ENCODE measurements at places on chromosomes 3 and 15.

GRCh38 chr3:68699541-68699940 lies 232.8 kb downstream of the TAFA4 start:
- no peak overlapping the region for H3K4me3 ChIP-seq
- no peak overlapping the region for H3K27ac ChIP-seq
- H3K36me3 ChIP-seq: no peaks in the 10 kb centered on the region
- no peaks in the 10 kb centered on the region for H3K27me3 ChIP-seq
- no peaks in the 10 kb centered on the region for H3K4me1 ChIP-seq
- no peak for DNase-seq

GRCh38 chr3:177771780-177772179 lies 574.5 kb upstream of the TBL1XR1 start:
- no peak overlapping the region for H3K4me3 ChIP-seq
- no peaks in the 10 kb centered on the region for H3K36me3 ChIP-seq
- no peaks in the 10 kb centered on the region for H3K27me3 ChIP-seq
- DNase-seq: no peak

GRCh38 chr3:17585394-17586325 lies 156.8 kb downstream of the TBC1D5 start:
- no peaks in the 10 kb centered on the region for H3K27me3 ChIP-seq
- no peak overlapping the region for H3K4me3 ChIP-seq
- DNase-seq: no peak
- no peak overlapping the region for H3K27ac ChIP-seq
- H3K4me1 ChIP-seq: no peaks in the 10 kb centered on the region

DNA sequence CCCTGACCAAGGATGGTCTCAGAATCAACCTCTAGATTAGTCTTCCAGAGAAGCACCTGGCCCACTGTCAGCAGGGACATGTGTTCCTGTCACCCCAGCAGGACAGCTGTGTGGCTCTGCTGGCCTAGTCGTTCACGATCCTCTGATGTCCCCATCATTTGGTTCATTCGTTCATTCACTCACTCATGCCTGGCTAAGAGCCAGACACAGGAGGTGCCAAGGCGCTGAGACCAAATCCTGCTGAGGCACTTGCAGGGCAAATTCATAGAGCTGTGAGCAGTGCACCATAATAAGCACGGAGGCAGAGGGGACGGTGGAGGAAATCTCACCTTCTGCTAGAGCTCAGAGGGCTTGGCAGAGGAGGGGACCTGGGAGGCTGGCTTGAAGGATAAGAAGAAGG lies 49.9 kb upstream of the FGD5 start:
- no peak for DNase-seq
- no peaks in the 10 kb centered on the region for H3K4me1 ChIP-seq
- H3K36me3 ChIP-seq: no peaks in the 10 kb centered on the region

DNA sequence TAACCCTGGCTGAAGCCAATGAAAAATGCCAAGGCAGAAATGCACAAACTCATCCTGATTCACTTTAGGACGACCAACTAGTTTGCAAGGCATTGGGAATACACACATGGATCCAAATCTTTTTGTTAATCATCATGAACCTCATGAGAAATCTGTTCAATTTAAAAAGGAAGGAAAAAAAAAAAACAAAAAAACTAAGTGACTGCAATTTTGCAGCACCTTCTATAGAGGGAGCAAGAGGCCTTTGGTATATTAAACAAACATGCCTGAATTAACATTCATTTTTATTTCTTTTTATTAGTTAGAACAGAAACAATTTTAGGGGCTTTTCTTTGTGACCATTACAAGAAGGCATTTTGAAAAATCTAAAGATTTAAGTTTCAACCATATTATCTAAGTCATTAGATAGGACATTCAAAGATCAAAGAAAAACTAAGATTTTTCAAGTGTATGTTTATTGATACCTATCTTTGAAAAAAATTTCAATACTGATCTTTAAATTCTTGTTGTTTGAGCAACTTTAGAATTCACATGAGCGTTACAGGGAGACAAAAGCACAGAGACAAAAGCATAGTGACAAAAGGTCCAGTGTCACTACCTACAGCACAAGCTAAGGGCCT lies 182.4 kb downstream of the CBLB start:
- peaks cover 1% of the 10 kb centered on the region for H3K36me3 ChIP-seq
- H3K4me3 ChIP-seq: no peak overlapping the region
- H3K27me3 ChIP-seq: no peaks in the 10 kb centered on the region
- no peak overlapping the region for H3K27ac ChIP-seq
- peak; percentile 35 for DNase-seq

DNA sequence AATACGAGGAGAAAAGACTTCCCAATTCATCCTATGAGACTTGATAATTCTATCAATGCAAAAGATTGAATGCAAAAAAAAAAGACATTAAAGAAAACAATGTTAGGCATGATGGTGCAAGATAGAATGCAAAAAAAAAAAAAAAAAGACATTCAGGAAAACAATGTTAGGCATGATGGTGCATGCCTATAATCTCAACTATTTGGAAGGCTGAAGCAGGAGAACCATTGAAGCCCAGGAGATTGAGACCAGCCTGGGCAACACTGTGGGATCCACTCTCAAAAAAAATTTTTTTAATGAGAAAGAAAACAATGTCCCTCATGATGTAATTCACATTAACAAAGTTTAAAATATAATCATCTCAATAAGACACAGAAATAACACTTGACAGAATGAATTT lies 75.9 kb downstream of the MYO9A start:
- H3K4me3 ChIP-seq: no peak overlapping the region
- no peak for DNase-seq
- H3K4me1 ChIP-seq: peaks cover 3% of the 10 kb centered on the region
- H3K36me3 ChIP-seq: peaks cover 42% of the 10 kb centered on the region

DNA sequence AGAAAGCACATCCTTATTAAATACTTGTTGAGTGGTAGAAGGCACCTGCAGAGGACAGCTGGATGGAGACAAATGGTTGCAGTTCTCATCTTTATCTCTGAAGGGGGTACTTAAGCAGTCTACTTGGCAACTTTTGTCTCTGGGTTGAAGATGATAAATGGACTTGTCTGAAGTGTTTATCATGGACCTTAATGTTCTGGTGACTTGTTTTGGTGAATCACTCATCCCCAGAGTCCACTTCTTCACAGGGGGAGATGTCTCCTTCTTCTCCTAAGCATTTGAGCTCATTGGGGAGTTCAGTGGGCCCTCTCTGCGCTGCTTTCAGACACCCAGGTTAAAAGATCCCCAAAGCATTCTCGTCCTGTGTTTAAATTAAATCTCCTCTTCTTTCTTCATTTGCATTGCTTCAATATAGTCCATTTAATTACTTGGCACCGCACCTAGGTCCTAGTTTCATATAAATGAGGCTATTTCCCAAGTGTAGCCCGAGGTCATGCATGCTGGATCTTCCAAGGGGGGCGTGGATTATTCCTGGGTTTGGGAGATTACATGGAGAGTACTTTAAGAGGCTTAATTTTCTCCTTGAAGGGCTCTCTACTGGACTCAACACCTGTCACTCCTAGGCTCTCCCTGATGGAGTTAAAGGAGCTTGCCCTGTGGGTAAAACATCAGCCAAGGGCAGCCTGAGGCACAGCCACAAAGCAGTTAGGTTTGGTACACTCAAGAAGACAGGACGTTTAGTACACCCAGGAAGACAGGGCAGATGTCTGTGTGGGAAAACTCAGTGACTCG lies 239.3 kb upstream of the C2CD4B start:
- no peaks in the 10 kb centered on the region for H3K27me3 ChIP-seq
- H3K27ac ChIP-seq: no peak overlapping the region
- peak; percentile 46 for DNase-seq
- no peak overlapping the region for H3K4me3 ChIP-seq
- H3K36me3 ChIP-seq: no peaks in the 10 kb centered on the region
- peaks cover 4% of the 10 kb centered on the region for H3K4me1 ChIP-seq

GRCh38 chr15:99016680-99017321 lies 9.2 kb upstream of the PGPEP1L start:
- no peak overlapping the region for H3K27ac ChIP-seq
- peak; percentile 70 for DNase-seq
- H3K27me3 ChIP-seq: no peaks in the 10 kb centered on the region
- H3K4me1 ChIP-seq: peaks cover 8% of the 10 kb centered on the region
- no peak overlapping the region for H3K4me3 ChIP-seq
- no peaks in the 10 kb centered on the region for H3K36me3 ChIP-seq
